ENCODE measurements at places on chromosomes 13 and 19.

- no peak for DNase-seq
Measured at GRCh38 chr13:75153834-75154233, 328.1 kb downstream of the TBC1D4 start.

GRCh38 chr13:88919970-88920628, 1248.9 kb downstream of the SLITRK5 start:
- no peak for DNase-seq

DNA sequence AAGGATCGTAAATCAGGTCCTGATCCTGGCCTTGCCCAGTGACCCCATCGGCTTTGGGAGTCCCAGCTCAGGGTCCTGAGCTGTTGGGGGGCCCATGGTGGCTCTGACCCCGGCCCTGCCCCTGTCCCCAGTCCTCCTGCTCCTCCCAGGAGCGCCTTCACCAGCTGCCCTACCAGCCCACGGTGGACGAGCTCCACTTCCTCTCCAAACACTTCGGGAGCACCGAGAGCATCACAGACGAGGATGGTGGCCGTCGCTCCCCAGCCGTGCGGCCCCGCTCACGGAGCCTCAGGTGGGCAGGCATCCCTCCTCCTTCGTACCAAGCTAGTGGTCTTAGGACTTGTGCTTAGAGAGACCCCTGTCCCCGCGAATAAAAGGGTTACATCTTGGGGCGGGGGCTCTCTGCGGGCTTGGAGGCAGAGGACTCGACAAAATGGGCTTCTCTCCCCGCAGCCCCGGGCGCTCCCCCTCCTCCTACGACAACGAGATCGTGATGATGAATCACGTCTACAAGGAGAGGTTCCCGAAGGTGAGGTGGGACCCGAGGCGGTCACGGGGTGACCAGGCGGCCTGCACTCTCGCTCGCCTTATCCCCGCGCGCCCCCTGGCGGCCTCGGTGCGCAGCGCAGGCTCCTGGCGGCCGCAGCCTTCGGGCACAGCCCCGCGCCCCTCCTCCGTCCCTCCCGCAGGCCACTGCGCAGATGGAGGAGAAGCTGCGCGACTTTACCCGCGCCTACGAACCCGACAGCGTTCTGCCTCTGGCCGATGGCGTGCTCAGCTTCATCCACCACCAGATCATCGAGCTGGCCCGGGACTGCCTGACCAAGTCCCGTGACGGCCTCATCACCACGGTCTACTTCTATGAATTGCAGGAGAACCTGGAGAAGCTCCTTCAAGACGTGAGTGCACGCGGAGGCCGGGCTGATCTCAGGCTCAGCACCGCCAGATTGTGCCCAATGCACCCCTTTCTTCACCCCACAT, 9.1 kb downstream of the MAST1 start:
- peak; percentile 95 for DNase-seq

DNA sequence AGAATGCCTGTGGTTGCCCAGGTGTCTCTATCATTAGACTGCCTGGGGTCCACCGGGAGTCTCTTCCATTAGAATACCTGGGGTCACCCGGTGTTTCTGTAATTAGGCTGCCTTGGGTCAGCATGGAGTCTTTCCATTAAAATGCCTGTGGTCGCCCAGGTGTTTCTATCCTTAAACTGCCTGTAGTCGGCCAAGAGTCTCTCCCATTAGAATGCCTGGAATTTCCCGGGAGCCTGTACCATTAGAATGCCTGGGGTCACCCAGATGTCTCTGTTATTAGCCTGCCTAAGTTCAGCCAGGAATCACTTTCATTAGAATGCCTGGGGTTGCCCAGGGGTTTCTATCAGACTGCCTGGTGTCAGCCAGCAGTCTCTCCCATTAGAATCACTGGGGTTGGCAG, 1492.8 kb downstream of the UQCRFS1 start:
- DNase-seq = no peak

Data from ecto neural progenitor cell (in vitro differentiated cells).